ENCODE measurements at places on chromosomes 2 and 18.

GRCh38 chr2:130791617-130791939 lies 36.2 kb downstream of the AMER3 start:
- DNase-seq = no peak

DNA sequence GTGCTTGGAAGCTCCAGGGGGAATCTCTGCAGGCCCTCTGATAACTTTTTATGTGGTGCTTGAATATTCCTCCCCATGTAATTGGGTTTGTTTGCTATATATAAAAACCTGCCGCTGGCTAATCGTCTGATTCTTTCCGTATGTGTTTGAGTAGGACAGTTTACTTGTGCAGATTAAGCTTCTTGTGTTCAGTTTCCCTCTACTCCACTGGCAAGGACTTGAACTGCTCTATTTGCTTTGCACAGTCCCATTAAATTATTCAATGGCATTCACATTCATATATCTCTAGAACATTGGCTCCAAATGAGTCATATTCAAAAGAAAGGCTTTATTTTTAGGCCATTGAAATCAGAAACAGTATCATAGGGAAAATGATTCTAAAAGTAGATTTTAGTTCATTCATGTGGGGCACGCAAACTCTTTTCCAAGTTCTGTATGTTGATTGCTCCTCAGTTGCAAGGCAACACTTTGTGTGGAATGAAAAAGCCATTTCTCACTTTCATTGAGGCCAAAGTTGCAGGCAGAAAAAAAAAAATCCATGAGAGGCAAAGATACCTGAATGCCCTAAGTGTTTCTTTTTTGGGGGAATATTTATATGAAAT lies 1682.3 kb upstream of the PIK3C3 start:
- no peak for DNase-seq

GRCh38 chr2:96463119-96463518 lies 42.0 kb downstream of the NEURL3 start:
- DNase-seq = no peak

DNA sequence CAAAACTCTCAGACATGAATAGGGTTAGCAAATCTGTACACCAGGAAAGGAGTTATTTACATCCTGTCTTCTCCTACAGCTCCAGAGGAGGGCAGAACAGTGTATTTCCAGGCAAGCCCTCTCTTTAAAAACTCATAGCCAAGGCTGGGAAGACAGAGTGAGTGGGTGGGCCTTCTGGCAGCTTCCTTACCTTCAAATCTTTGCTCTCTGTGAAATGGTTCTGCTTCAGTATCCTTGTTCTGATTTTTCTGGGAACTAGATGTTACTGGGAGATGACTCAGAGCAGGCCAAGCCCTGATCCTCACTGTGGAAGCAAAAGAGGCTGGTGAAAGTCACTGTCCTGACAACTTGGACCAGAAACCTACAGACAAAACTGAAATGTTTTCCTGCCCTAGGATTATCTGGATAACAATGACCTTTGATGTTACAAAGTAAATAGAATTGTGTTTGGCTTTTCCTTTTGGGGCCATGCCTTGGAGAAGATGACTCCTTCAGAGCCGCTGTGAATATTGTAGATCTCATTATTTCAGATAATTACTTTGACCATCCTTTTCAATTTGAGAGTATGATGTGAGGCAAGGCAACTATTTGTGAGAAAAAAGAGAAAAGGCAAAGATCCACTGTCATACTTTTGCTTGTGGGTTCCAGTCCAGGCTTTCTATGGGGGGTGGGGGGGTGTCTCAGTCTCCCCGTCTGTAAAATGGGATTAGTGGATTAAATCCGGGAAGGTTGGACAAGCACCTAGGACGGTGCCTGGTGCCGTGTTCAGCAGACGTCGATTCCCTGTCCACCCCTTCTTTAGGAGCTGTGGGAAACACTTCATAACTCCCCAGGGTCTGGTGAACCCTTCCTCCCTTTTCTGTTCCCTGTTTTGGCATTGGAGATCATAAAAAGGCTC lies 644 bp upstream of the QPCT start:
- peak; percentile 71 for DNase-seq

DNA sequence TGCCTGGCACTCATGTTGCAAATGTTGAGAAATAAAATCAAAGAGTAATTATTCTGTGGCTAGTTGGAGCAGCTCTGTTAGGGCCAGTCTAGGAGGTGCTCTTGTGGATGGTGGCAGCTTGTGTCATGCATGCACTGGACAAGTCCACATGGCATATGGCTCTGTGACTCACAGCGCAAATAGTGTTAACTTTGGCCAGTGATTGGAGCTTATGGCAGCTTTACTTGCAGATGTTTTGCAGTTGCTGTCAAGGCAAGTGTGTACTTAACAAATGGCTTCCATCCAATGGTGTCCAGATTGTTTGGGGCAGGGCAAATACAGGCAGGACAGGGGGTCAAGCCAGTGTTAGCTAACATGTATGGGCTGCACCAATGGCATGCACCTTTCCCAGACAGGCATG lies 26.1 kb upstream of the TMX3 start:
- no peak for DNase-seq

- no peak for DNase-seq
Measured at GRCh38 chr2:65144571-65144970, 14.7 kb upstream of the RAB1A start.

DNA sequence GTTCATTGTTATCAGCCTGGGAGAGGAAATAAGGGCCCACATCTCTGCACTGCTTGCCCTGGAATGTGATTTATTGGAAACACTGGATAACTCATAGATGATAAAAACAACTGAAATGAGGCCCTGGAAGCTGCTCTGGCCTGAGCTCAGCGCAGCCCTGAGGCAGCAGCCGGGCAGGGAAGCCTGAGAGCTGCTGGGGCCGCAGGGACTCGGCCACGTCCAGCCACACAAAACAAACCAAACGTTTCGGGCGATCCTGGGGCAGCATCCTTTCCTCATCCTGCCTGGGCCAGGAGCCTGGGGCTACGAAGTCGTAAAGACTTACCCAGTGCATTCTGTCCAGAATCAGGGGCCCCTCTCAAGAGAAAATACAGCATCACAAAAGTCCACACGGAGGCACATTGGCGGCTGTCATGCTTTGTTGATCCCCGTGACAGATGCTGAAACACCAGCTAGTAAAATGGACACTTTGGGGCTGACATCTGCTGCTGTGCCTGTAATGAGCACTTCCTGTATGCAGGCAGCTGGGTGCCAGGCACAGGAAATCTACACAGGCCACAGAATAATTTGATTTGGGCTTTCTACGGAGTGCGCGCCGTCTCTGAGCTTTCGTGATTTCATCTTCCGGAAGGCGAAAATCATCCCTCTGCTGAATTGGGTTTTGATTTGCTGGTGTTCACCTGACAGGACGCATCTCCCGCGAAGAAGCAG lies 250.6 kb downstream of the EIPR1 start:
- peak; percentile 20 for DNase-seq

- peak; percentile 95 for DNase-seq
Measured at GRCh38 chr2:54634564-54635511, 88.6 kb upstream of the EML6 start.

DNA sequence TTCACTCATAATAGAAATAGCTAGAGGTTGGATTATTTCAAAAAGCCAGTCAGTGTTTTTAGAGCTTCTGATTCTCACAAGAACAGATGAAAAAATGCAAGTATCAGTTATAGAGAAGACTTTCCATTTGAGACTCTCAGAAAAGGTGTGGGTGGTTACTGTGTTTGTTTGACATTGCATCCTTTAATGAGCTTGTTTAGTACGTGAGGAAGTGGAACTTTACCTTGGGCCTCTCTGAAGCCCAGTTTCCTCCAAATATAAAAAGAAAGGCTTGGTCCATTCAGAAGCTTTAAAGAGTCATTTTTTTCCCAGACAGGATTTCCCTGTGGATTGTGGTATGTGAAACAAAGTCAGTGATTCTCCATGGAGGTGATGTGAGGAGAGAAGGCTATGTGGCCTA lies 89.9 kb upstream of the RANBP2 start:
- DNase-seq = no peak

DNA sequence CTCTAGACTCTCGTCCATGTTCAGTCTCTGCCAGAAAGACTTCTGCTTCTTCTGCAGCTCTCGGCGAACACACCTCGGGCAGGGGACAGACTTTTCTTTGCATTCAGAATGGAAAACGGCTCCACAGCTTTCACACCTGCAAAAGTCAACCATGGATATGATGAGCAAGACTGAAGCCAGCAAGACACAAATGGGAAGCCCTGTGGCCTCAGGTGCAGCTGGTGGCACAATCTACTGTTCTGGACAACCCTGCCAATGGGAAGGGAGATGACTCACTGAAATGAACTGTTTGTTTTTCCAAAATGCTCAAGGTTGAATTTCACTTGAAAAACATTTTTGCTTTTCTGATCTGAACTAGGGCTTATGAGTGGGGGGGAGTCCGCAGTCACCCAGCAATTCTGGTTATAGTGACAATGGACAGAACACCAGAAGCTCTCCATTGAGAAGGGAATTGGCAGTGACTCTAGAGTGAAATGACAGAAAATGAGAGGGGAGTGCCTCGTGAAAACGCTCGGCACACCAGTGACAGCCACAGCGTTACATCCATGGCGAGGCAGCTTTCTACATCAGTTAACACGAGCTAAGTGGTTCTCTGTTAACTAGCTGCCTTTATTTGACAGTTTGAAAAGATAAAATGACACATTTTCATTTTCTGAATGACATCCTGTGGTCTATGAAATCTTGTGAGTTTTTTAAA lies 58.8 kb upstream of the FZD5 start:
- DNase-seq = peak; percentile 15

DNA sequence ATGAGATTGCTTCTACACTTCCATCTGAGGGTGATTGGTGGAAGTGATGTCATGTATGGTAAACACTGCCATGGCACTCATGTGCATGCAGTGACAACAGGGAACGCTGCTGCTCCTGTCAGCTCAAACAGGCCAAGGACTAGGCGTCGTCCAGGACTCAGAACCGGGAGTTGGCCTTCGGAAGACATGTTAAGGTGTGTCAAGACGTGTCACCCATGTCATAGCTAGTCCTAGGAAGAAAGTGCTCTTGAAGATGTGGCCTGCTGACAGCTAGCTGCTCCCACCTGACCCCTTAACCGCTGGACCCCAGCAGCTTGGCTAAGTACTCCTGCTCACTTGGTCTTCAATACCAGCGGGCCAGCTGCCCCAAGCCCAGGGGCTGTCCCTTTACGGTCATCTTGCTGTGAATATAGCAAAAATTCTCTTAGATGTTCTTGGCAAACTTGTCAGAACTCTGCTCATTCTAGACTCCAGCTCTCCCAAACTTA lies 6.3 kb upstream of the NOSTRIN start:
- no peak for DNase-seq

Data from fibroblast of pulmonary artery (primary cell).